ENCODE measurements at places on chromosomes 6 and 20.

DNA sequence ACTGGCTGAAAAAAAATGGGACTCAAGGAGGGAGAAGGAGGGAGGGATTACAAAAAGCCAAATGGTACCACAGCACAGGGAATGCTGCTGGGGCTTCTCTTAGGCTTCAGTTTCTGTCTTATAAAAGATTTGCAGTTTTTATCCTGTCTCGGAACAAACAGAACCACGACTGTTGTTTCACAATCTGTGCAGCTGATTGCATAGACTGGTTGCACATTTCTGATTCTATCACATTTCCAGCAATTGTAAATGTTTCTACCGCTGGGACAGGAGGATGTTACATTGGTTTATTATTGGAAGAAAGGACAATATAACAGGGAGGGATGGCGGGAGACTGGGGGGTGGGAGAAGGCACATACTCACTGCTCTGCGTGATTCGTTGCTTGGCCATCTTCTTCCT, 73.5 kb upstream of the ARID1B start:
- no peaks in the 10 kb centered on the region for H3K36me3 ChIP-seq
- no peak overlapping the region for H3K4me3 ChIP-seq
- no peak overlapping the region for H3K27ac ChIP-seq
- H3K4me1 ChIP-seq, result peaks cover 8% of the 10 kb centered on the region
- no peaks in the 10 kb centered on the region for H3K27me3 ChIP-seq

GRCh38 chr6:136070815-136071214, 179.3 kb downstream of the MTFR2 start:
- no peaks in the 10 kb centered on the region for H3K27me3 ChIP-seq
- no peaks in the 10 kb centered on the region for H3K36me3 ChIP-seq
- no peak overlapping the region for H3K27ac ChIP-seq
- no peak overlapping the region for H3K4me3 ChIP-seq

- DNase-seq, result peak; percentile 78
- H3K27ac ChIP-seq, result peak within 1 kb of the TSS; percentile 81
- peak within 1 kb of the TSS; percentile 82 for H3K4me3 ChIP-seq
Measured at GRCh38 chr6:36196113-36196879, at the start of gene BRPF3. Gene BRPF3 (plus strand): TSS chr6:36196744. CDS start chr6:36200323, 3,579 bp downstream.

DNA sequence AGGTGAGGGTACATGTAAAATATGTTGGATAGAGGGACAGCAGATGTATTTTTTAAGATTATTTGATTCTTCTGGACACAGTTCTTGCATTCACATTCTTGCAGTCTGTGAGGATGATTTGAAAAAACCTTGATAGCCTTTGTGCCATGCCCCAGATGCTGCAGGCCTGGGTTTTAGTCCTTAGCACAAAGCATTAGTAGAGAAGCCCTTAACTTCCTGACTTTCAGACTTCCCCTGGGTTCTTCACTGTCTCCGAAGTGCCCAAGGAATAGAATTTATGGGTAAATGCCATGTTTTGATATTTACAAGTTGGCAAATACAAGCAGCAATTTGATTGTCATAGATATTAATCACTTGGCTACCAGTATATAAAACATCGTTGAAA, 67.6 kb upstream of the SUPT3H start:
- H3K36me3 ChIP-seq, result peaks cover 94% of the 10 kb centered on the region
- peak overlapping the region; percentile 79 for H3K27ac ChIP-seq
- H3K4me1 ChIP-seq, result peaks cover 32% of the 10 kb centered on the region
- H3K27me3 ChIP-seq, result no peaks in the 10 kb centered on the region
- H3K4me3 ChIP-seq, result no peak overlapping the region

GRCh38 chr6:154157082-154157481, 118.0 kb downstream of the OPRM1 start:
- H3K27ac ChIP-seq, result no peak overlapping the region
- no peaks in the 10 kb centered on the region for H3K27me3 ChIP-seq
- DNase-seq, result no peak
- no peaks in the 10 kb centered on the region for H3K36me3 ChIP-seq
- H3K4me1 ChIP-seq, result peaks cover 10% of the 10 kb centered on the region

- H3K4me3 ChIP-seq, result no peak overlapping the region
- no peak overlapping the region for H3K27ac ChIP-seq
- H3K36me3 ChIP-seq, result no peaks in the 10 kb centered on the region
- no peaks in the 10 kb centered on the region for H3K4me1 ChIP-seq
Measured at GRCh38 chr20:32462900-32463641, 104.9 kb downstream of the ASXL1 start.

- no peaks in the 10 kb centered on the region for H3K27me3 ChIP-seq
- peak; percentile 22 for DNase-seq
- H3K4me3 ChIP-seq, result no peak overlapping the region
- no peak overlapping the region for H3K27ac ChIP-seq
- H3K4me1 ChIP-seq, result no peaks in the 10 kb centered on the region
Measured at GRCh38 chr6:160054271-160054670, 67.3 kb upstream of the SLC22A1 start.

DNA sequence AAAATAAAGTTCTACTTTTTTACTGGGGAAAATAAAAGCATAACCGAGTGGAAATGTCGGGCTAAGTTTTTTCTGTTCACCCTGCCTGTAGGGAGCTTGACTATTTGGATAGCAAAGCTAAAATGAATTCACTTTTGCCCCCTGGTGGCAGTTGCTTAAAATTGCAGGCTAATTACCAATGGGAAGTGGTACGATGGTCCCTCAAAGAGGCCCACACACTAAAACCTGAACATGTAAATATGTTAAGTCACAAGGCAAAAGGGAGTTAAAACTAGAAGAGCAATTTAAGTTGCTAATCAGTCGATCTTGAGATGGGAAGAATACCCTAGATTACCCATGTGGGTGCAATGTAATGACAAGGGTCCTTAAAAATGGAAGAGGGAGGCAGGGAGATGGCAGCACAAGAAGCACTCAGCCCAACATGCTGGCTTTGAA, 916 bp upstream of the SUN5 start:
- H3K27me3 ChIP-seq, result no peaks in the 10 kb centered on the region
- H3K27ac ChIP-seq, result no peak overlapping the region
- H3K4me3 ChIP-seq, result no peak overlapping the region
- no peaks in the 10 kb centered on the region for H3K36me3 ChIP-seq
- DNase-seq, result peak; percentile 49
- peaks cover 8% of the 10 kb centered on the region for H3K4me1 ChIP-seq

DNA sequence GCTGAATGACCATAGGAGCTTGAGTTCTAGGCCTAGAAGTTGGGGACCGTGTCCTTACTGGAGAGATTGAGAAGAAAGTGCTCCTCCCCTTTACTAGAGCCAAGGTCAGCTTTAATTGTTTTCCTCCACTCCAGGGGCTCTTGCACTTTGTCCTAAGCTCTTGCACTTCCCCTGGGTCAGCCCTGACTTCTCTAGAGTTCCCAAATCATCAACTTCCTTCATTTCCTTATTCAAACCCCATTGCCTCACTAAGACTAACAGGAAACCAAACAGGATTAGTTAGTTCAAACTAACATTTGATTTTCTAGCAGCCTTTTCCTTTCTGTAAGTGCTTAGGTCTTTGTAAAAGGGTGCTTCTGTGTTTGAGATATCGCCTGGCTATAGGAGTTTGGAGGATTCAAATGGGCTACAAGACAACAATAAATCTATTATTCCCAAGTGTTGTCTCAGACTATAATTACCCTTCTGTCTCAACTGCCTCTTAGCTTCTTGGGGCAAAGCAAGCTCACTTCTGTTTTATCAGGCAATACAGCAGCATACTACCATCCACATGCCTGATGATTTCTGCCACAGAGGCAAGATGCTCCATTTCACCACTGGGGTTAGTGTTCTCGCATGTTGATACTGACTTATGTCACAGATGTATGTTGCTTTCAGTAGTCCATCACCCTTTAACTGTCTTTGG, 12.8 kb upstream of the DTNBP1 start:
- peaks cover 12% of the 10 kb centered on the region for H3K4me1 ChIP-seq
- no peaks in the 10 kb centered on the region for H3K36me3 ChIP-seq
- no peak overlapping the region for H3K4me3 ChIP-seq
- DNase-seq, result no peak

DNA sequence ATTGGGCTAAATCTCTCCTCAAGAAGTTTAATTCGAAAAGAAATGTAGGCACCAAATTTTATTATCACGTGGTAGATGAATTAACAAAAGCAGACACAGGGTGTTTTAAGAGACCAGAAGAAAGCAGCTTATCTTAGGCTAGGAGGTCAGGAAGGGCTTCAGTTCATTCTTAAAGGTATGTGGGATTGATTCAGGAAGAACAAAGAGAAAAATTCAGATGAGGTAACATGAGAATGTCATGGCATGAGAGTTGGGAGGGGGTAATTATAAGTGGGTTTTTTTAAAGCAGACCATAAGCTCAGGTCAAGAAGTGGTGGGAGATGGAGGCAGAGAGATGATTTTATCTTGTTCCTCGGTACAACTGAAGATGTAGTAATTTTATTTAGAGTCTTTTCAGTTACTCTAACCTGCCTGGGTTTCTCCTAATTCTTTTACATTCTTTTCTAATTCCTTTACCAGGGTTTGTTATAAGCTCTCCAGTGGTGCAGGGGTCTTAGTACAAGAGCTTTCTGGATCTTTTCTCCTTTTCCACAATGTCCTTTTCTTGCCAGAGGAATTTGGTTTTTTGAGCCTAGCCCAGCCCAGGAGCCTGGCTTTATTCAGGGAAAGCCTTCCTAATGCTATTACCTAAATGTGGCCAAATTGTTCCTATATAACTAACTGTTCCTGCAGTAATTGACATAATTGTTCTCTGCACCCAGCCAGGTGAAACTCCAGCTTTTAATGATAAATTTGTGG, 474.1 kb upstream of the BTBD3 start:
- H3K27ac ChIP-seq, result no peak overlapping the region
- H3K4me1 ChIP-seq, result no peaks in the 10 kb centered on the region
- no peaks in the 10 kb centered on the region for H3K27me3 ChIP-seq
- no peak overlapping the region for H3K4me3 ChIP-seq

- no peak overlapping the region for H3K27ac ChIP-seq
- H3K36me3 ChIP-seq, result no peaks in the 10 kb centered on the region
- no peak for DNase-seq
- H3K4me3 ChIP-seq, result no peak overlapping the region
Measured at GRCh38 chr6:78559056-78559455, 308.3 kb upstream of the IRAK1BP1 start.

- no peaks in the 10 kb centered on the region for H3K36me3 ChIP-seq
- no peak for DNase-seq
- no peaks in the 10 kb centered on the region for H3K4me1 ChIP-seq
- H3K4me3 ChIP-seq, result no peak overlapping the region
Measured at GRCh38 chr20:51171141-51171540, 148.2 kb upstream of the KCNG1 start.

- H3K27ac ChIP-seq, result no peak overlapping the region
- H3K4me1 ChIP-seq, result peaks cover 12% of the 10 kb centered on the region
- no peak for DNase-seq
- no peaks in the 10 kb centered on the region for H3K36me3 ChIP-seq
Measured at GRCh38 chr6:116535109-116535508, 10.4 kb downstream of the TRAPPC3L start.

- no peak overlapping the region for H3K27ac ChIP-seq
- DNase-seq, result no peak
- peaks cover 76% of the 10 kb centered on the region for H3K36me3 ChIP-seq
- H3K27me3 ChIP-seq, result no peaks in the 10 kb centered on the region
Measured at GRCh38 chr20:45947110-45947866, 12.8 kb downstream of the PCIF1 start.
